ENCODE measurements at places on chromosomes 16 and 17.

- no peak for DNase-seq
Measured at GRCh38 chr17:46766493-46767491, 51.7 kb downstream of the WNT3 start.

DNA sequence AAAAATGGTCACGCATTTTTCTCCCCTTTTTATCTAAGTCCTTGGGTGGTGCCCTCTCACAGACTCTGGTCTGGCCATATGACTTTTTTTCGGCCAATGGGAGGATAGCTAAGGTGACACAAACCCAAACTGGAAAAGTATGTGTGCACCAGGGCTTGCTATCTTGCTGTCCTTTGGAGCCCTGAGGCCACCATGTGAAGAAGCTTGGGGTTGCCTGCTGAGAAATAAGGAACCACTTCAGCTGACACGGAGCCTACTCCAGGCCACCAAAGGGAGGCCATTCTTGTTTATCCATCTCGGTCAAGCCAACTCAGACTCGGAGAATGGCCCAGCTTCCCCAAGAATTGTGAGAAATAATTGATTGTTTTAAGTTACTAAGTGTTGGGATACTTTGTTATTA is 111.4 kb upstream of the ZFHX3 start:
- no peak for DNase-seq

GRCh38 chr17:74779948-74780400 is 3.8 kb upstream of the NAT9 start:
- peak; percentile 59 for DNase-seq

DNA sequence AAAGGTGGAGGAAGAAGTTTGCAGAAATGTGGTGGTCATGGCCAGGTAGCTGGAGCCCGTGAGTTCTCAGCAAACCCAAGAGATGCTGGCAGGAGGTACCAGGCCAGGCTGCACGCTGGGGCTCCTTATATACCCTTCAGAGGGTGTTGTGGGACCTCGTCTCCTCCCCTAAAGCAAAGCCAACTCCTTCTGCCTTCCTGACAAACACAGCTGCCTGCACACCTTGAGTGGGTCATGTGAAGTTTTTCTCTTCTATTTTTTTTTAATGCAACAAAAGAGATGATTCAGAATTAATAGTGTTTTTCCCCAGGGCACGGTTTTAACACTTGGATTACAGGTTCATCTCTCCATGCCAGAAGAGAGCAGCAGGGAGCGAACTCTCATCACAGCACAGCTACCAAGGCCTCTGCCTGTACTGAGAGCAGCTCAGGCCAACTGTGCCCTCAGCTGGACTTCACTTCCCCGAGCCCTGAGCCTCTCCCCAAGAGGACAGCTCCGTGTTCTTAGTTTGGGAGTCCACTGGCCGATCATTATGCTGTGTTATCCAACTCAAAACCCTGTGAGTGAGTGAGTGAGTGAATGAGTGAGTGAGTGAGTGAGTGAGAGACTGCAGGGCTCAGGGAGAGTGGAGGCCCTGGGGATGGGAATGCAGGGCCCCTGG is at the start of gene KRT15:
TSS of gene KRT15 (minus strand) at position 102 of the 661 bp plus-strand sequence. CDS start at position 39, 63 bp downstream.
- DNase-seq = no peak

- DNase-seq = no peak
Measured at GRCh38 chr17:64503821-64504768, 2.0 kb downstream of the DDX5 start.

Data from activated naive CD8-positive, alpha-beta T cell treated with anti-CD3 and anti-CD28 coated beads, Interleukin-2, amount 50 U/mL, for 24 hours (primary cell).